Daoy (cell line): ENCODE measurements at places on chromosomes 1 and 21. TPM values are rescaled to one million over a fixed set of nuclear protein-coding genes. Genes with fewer than 3 reads are reported as not detected.

DNA sequence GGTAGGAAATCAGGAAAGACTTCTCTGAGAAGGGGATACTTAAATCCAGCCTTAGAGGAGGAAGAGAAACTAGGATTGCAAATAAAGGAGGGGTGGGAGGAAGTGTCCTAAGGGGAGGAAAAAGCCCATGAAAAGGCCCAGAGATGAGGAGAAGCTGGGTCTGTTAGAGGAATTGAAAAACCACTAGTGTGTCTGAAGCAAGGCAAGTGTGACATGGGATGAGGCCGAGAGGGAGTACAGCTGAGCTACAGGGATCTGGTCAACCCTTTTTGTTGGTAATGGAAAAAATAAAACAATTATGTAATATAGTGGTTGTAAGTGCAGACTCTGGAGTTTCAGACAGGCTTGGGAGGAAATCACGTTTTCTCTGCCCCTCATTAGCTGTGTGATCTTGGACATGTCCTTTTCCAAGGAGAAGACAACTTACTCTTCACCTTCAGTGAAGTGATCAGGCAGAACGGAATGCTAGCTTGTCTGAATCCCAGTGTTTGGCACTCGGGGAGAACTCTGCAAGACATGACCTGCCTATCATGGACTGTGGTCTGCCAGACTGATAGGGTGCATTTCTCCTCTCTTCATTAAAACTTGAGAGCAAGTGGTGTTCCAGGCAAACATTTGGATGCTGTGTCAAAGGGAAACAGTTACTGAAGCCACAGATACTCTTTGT, 7.4 kb upstream of the S100A10 start:
- DNase-seq, result no peak

DNA sequence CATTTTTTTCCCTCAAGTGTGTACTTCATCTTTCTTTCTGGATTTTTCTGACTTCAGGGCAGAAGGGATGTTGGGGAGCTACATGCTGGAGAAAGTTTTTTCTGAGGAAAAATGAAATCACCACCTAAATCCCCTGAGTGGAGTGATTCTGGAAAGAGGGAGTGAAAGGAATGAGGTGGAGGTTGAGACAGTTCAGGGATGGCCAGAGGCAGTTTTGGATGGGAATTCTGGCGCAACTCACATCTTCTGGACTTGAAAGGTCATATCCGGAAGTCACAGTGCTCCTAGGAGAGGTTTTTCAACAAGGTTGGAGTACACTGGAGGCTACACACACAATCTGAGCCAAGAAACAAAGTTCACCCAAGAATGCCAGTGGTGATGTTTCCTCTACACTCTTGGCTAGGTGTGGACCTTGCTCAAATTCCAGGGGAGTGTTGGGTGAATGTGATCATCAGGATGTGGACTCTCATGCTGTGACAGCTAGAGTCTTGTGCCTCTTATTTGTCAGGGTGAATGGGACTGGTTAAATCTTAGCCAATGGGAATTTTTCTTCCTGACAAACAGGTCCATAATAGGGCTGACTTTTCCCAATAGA, 161.5 kb downstream of the HLX start:
- DNase-seq, result no peak

GRCh38 chr1:212827831-212828278, 19.6 kb downstream of the SPATA45 start:
- DNase-seq, result no peak

DNA sequence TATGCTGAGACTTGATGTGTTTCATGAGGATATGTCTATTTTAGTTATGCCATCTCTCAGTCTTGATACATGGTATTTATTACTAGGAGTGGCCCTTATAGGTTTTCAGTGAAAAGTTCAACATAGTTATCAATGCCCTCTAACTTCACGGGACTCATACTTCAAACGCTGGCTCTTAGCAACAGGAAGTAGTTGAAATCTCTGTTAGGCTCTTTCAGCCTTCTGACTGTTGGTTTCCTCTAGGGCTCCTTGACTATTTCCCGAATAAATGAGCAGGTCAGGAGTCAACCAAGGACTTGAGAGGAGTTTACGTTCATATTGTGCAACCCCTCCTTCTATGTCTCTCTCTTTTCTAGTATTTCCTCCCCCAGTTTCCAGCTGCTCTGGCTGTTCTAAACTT, 141.8 kb downstream of the RGS7 start:
- no peak for DNase-seq

- DNase-seq, result peak; percentile 78
These were observed 241.6 kb downstream of the PTPRC start for GRCh38 chr1:198880397-198880796.

Gene POU3F1
- total RNA-seq, result 1.1 and 3.7 TPM in 2 replicates
